ENCODE measurements at places on chromosomes 5 and 9. TPM values are rescaled to one million over a fixed set of nuclear protein-coding genes. Genes with fewer than 3 reads are reported as not detected.

The OTULIN gene
- 9.4 TPM for polyA plus RNA-seq

- peak; percentile 57 for DNase-seq
These were observed 13.6 kb upstream of the GM2A start for GRCh38 chr5:151239237-151239861.

The CFAP77 gene
- polyA plus RNA-seq = not detected

The DCTN4 gene
- polyA plus RNA-seq = 4.9 TPM

GRCh38 chr5:60382716-60383115 lies 317.2 kb downstream of the DEPDC1B start:
- no peak for DNase-seq

- no peak for DNase-seq
These were observed 20.8 kb upstream of the CERCAM start for GRCh38 chr9:128399861-128400260.

Data from naive B cell (primary cell).